NCI-H2029 (cell line): ENCODE measurements at places on chromosomes 7 and 10.

DNA sequence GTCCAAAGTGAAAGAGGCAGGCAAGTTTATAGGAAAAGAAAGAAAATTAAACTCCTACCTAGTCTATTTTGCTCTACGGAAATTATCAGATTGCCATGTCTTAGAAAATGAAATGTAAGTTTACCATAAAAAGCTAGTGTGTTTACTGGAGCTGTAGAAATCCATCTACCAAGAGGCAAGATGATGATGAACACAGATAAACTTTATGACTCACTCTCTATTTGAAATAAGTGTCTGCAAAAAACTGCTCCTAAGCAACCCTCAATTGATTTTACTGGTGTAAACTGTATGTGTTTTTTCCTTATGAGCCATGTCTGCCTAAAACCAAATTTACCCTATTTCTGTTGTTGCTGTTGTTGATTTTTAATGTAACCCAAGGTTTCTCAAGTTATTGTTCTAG is 73.8 kb upstream of the TMEM106B start:
- no peak for DNase-seq

- DNase-seq, result no peak
Observed at GRCh38 chr10:120414946-120415345, 42.1 kb upstream of the PLPP4 start.

DNA sequence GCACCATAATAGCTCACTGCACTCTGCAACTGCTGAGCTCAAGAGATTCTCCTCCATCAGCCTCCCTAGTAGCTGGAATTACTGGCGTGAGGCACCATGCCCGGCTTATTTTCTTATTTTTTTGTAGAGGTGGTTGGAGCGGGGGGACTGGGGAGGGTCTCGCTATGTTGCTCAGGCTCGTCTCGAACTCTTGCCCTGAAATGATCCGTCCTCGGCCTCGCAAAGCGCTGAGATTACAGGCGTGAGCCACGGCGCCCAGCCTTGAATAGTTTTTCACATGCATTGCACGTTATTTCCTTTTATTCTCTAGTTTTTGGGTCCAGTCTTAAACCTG is 526 bp upstream of the LAMTOR4 start:
- DNase-seq, result no peak

DNA sequence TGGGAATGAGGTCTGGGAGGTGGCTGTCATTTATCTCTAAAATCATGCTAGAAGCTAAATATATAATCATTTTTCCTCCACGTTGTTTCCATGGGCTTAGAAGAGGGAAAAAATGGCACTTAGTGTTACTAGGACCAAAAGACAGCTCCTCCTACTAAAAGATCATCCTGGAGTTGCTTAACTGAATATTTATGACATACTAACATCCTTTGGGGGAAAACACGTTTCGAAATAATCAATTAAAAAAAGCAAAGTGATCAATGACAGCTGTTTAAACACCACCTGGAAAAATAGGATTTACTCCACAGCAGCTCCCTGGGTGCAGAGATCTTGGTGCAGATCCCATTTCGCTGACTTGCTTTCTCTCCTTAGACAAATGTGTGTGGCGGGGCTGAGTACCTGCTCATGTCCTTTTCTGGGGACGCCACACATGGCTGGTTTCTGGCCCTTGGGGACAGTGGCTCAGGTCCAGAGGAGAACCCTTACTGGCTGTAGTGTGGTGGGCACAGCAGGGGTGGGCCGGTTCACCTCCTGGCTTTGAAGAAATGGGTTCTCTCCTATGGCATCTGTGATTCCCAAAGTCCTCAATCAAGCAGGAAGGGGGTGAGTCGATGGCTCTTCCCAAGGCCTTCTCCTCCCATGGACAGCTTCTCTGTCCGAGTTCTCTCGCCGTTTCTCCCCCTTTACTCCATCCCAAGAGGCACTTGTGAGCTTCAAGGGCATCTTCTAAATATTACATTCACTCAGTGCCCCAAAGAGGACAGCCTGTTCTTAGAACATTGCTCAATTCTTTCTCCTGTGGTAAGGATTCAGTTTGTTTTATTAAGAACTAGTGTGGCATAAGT is 156.4 kb upstream of the KLF14 start:
- no peak for DNase-seq

- no peak for DNase-seq
Observed at GRCh38 chr7:2894118-2894940, 50.2 kb upstream of the GNA12 start.

DNA sequence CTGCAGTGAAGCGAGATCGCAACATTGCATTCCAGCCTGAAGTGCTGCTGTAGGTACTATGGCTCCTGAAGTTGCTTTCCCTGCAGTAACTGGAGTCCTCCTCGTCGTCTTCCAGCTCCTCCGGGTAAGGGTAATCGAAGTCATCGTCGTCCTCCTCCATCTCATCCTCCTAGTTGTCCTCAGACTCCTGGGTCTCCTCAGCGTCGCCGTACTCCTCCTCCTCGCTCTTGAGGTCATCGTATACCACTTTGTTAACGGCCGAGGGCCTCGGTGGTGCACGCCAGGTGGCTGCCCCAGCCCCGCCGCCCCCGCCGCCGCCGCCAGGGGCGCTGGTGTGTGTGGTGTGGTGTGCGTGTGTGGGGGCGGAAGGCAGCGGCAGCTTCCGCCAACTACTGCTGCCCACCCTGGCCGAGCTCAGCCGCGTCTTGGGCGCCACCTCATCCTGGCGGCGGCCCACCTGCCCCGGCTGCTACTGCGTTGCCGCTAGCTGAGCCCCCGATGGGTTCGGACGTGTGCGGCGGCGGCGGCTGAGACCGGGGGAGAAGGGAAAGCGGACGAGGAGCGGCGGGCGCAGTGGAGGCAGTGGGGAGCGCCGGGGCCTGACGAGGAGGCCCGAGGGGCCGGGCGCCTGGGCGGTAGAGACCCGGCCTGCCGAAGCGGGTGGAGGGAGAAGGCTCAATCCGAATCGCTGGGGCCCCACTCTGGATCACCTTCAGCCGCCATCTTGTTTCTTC is 11.8 kb upstream of the ACBD5 start:
- DNase-seq, result no peak

GRCh38 chr7:105277341-105277740 is 111.4 kb downstream of the SRPK2 start:
- DNase-seq, result no peak

- DNase-seq, result no peak
Observed at GRCh38 chr10:123521076-123521475, 145.1 kb upstream of the GPR26 start.

GRCh38 chr10:53687800-53688199 is 915.2 kb upstream of the MBL2 start:
- no peak for DNase-seq

DNA sequence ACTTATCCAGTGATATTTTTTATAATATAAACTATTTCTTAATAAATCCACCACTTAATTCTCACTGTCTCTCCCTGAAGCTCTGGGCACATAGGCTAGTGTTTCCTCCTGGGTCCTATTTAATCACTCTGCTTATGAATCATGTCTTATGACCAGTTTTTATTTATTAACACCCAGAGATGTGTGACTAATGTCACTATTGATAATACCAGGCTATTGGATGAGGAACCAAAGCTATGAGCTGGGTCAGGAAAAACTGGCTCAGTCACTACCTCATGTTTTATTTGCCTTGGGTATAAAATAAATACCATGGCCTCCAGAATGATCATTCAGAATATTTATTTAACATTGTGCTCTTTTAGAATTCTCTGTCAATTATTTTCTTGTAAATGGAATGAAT is 5.2 kb downstream of the SEMA3E start:
- peak; percentile 60 for DNase-seq

GRCh38 chr10:70370766-70371165 is 11.7 kb downstream of the LRRC20 start:
- no peak for DNase-seq

- no peak for DNase-seq
Observed at GRCh38 chr10:26534384-26534783, 96.2 kb downstream of the APBB1IP start.

- no peak for DNase-seq
Observed at GRCh38 chr7:137774793-137775201, 72.0 kb downstream of the DGKI start.

DNA sequence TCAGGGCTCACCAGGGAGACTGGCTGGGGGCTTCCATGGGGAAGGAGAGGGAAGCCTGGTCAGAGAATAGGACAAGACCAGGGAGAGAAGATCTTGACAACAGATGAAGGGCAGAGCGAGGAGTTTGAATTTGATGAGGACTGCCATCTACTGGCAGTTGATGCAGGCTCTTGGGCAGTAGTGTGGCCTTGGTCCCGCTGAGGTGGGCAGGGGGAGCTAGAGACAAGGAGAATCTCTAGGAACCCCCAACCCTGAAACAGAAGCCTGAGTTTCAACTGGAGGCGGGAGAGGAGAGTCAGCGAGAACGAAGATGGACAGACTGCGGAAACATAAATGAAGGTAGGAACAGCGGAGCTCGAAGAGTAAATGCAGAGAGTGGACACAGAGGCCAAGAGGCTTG is 81.0 kb downstream of the PPP1R3C start:
- DNase-seq, result no peak

DNA sequence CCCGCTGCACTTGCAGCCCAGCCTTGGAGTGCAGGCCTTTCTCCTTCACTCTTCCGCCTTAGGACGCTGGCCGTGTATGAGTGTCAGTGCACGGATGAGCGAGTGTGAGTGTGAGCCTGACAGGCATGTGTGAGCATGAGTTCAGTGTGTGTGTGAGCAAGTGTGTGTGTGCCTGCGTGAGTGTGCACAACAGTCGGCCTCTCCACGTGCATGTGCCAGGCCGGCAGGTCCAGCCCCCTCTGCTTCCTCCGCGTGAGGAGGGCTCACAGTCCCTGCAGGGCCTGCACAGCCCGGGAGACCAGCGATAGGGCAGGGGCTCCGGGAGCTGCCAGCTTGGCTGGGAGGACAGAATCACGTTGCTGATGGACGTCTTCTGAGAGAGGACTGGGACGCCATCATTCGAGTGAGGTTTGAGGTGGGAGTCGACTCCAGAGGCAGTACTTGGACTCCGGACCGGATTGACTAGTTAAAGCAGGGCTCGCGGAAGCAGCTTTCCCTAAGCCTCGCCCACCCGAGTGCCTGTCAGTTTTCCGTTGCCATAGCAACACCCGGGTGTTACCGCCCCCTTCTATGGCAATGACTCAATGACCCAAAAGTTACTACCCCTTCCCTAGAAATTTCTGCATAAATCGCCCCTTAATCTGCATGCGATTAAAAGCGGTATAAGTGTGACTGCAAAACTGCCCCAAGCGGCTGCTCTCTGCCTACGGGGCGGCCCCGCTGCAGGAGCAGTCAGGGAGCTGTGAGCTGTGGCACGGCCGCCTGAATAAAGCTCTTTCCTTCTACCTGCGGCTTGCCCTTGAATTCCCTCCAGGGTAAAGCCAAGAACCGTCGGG is 19.6 kb upstream of the CFAP46 start:
- DNase-seq, result peak; percentile 32

- DNase-seq, result no peak
Observed at GRCh38 chr7:47288060-47288459, 293.9 kb downstream of the TNS3 start.

GRCh38 chr7:57210871-57211270 is 78.6 kb upstream of the ZNF479 start:
- no peak for DNase-seq

- DNase-seq, result no peak
Observed at GRCh38 chr10:34112171-34112782, 702.8 kb downstream of the PARD3 start.

DNA sequence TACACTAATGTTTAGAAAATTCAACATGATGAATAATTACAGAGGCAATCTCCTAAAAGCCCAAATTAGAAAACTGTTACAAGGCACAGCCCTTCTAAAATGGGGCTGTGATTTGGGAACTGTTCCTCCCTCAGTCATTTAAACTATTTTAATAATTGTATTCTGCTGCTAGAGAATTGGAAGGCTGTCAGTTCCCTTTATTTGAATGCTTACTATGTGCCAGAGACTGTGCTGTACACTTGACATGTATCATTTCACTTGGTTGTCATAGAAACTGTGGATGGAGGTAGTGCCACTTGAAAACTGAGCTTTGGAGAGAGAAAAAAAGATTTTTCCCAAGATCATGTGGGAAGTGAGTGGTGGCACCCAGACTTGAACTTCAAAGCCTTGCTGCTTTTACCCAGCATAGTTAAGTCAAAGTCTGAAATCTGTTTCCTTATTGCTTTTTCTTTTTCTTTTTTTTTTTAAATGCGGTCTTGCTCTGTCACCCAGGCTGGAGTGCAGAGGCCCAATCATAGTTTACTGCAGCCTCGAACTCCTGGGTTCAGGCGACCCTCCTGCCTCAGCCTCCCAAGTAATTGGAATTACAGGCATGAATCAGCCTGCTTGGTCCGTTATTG is 23.6 kb downstream of the UBE2D1 start:
- DNase-seq, result no peak
